ENCODE measurements at places on chromosomes 2 and 18. TPM values are rescaled to one million over a fixed set of nuclear protein-coding genes. Genes with fewer than 3 reads are reported as not detected.

DNA sequence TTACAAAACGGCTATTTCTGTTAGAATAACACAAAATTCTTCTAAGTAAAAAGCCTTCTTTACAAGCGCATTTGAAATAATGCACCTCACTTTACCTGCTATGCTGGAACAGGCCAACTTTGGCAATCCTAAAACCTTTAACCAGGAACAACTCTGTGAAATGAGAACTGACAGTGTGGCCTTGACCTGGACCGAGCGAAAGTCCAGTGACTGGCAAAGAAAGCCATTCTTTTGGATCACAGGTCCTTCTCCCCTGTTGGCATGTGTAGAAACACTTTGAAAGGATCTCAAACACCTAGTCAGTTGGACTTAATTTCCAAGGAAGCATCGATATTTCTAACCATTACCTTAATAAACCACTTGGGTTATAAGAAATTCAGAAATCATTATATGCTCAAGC lies 21.2 kb downstream of the MAPRE2 start:
- no peak for DNase-seq

LINC00305 gene
- total RNA-seq = not detected

DNA sequence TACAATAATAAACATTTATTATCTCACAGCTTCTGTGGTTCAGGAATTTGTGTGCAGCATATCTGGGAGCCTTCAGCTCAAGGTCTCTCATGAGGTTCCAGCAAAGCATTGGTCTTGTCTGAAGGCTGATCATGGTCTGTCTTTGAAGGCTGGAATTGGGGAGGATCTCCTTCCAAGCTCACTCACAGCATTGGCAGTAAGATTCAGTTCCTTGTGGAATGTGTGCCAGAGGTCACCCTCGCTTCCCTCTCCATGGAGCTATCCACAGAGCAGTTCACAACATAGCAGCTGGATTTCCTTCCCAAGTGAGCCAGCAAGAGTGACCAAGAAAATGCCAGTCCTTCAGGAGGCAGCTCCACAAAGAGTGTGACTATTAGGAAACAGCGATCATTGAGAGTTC lies 202.2 kb upstream of the ST6GAL2 start:
- no peak for DNase-seq

TSGA10 gene
- total RNA-seq = 6.4 TPM

SCG2 gene
- not detected for total RNA-seq

DNA sequence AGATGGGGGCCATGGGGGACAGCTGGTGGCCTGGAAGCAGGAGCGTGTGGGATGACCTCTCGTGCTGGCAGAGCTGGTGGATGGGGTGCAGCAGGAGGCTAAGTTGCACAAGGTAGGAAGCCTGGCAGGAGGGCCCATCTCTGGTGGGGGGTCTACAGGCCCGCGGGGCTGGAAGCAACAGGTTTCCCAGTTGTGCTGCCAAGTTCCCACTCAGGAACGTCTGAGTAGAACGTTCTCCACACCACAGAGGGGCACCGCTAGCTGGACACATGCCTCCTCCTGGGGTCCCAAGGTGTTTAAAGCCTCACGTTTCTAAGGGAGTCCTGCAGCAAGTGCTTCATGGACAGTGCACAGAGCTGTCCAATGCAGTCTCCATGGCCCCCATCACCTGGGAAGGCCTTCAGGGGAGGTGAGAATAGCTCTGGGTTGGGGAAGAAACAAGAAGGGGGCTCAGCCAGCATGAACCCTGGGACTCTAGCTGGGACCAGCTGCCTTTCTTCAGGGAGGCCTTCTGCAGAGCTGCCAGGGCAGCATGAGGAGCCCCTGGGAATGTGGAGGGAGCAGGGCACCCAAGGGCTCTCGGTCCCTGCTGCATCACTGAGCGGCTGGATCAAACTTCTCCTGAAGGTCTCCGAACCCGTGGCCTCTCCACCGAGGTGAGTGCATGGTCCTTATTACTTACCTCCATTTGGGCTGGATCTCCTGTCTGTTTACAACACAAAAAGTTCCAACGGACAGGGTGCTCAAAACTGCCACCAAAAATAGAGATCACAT lies 80.0 kb downstream of the TWIST2 start:
- DNase-seq = no peak

All from CD8-positive, alpha-beta memory T cell (primary cell).